Activated naive CD4-positive, alpha-beta T cell (primary cell): ENCODE measurements at places on chromosomes 2 and 18.

DNA sequence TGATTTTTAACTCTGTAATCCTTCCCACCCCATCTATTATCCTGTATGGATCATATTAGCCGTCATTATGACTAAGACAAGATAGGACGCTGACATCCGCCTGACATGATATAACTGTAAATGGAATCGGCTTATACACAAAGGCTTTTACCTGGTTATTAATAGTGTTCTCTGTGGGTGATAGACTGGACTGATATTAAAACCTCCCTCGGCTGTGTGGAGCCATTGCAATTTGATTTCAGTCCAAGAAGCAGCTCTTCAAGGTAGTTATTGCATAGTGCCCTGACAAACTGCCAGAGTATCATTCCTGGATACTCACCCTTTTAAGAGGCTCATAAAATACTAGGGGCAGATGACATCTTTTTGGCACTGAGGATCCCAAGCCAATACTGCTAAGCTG, 226.1 kb upstream of the HNRNPA3 start:
- DNase-seq, result no peak

DNA sequence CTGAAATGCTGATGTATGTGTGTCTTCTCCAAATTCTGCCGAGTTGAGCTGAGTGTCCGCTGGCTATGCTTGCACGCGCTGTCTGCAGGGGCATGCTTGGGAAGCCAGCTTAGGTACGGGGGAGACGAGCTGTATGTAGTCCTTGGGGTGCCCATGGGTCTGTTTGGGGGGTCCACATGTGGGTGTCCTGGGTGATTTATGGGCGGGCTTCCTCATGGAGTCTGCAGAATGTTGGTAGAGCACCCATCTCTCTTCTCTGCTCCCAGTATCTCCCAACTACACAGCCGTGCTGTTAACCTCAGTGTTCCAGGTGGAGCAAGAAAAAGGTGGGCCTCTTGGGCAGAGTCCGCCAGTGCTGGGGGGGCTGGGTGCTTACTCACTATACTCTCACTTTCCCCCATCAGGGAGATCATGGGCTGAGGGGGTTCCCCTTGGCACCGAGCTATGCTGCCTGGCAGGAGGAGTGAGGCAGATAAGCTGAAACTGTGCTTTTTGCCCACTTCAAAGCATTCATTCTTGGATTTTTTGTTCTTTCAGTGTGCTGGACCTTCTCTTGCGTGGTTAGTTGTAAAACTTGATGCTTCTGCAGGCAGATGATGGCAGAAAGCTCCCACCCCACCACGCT, 128.2 kb upstream of the ALKAL2 start:
- no peak for DNase-seq

DNA sequence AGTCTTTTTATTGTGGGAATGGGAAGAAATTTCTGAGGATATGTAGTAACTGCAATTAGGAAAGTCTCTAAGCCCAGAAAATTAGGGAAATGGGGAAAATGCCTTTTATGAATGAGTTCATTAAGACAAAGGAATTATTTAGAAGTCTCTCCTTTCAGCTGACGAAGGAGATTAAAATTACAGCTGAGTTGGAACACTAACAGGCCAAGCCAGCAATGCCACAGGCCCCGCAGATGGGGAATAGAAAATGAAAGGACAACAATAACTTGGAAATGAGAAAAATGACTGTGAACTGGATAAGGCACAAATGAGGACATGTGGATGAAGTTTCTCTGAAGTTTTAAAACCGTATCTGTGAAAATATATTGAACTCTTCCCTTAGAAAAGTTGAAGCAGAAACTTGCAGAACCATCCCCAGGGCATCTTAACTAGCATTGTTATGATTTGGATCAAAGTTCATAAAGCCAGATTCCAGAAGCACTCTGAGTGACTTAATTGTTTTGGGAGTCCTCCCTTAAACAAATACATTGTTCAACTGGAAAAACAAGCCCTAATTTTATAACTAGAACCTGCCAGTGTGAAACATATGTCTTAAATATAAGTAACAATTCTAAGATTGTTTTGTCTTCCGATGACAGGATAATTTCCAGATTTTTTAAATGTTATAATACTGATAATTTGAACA, 51.3 kb downstream of the C2orf76 start:
- no peak for DNase-seq

DNA sequence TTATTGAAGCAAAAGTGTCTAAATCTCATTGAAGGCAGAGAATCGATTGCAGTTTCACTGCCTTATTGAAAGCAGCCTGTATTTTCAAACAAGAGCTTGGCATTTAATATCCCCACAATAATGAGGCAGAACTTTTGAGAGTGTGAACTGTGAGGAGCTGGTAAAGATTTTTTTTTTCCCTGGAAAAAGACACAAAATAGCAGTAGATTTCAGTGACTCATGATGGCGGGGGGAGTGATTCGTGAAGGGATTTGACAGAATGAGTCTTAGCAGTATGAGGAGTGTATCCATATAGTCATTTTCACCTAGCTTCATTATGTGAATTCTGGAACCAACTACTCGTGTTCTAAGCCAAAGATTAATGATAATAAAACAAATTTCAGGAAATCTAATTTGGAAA, 242.9 kb downstream of the ARL6IP6 start:
- no peak for DNase-seq

DNA sequence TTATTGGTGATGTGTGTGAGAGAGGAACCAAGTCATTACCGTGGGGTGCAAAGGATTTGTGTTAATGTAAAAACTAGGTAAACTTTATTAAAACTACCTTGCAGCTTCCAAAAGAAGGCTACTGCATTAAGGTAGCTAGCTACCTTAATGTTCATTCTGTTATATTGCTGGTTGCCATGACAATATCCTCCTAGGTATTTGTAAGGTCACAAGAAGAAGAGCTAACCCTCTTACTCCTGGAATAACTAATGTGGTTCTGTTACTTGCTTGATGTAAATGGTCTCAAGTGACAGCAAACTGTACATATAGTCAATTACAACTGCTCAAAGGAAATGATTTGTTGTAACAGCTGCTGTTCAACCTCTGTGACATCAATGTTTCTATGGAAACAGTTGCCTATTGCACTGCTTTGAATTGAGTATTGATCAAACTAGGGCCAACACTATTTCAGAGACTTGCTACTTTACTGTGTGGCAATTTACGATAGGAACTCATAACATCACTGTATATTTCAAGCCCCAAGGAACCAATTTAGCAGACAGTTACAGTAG, 319.8 kb upstream of the HNRNPA3 start:
- DNase-seq, result no peak

GRCh38 chr2:155309483-155309882, 611.0 kb downstream of the KCNJ3 start:
- no peak for DNase-seq

DNA sequence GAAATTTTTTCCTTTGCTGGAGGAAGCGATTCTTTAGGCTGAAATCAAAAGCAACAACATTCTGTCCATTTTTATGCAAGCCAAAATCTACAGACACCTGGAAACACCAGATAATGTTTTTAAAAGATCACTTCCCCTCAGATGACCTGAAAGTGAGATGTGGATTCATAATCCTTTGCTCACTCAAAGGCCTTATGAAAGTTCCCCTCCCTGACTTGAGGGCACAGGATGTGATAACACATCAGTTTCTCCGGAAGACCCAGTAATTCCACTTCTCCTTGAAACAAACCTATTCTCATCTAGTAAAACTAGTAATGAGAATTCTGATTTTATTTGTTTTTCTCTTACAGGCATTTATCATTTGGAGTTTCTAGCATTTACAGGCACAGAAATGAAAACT, 218.3 kb upstream of the RND3 start:
- DNase-seq, result no peak

GRCh38 chr2:25251071-25251421, 82.7 kb upstream of the POMC start:
- DNase-seq, result no peak
